RPMI8226 (cell line): ENCODE measurements at places on chromosomes 5 and 9.
A peak's percentile ranks its signal among the peaks of the same experiment; 100 is the strongest.

DNA sequence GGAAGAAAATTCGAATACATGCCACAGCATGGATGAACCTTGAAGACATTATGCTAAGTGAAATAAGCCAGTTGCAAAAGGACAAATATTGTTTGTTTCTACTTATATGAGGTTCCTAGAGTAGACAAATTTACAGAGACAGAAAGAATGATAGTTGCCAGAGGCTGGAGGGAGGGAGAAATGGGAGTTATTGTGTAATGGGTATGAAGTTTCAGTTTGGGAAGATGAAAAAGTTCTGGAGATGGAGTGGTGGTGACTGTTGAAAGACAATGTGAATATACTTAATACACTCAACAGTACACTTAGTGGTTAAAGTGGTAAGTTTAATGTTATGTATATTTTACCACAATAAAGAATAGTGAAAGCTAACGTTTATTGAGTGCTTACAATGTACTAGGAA, 99.6 kb upstream of the SLC44A1 start:
- DNase-seq = no peak

- DNase-seq = no peak
These were observed 202.8 kb downstream of the MLLT3 start for GRCh38 chr9:20419533-20419932.

DNA sequence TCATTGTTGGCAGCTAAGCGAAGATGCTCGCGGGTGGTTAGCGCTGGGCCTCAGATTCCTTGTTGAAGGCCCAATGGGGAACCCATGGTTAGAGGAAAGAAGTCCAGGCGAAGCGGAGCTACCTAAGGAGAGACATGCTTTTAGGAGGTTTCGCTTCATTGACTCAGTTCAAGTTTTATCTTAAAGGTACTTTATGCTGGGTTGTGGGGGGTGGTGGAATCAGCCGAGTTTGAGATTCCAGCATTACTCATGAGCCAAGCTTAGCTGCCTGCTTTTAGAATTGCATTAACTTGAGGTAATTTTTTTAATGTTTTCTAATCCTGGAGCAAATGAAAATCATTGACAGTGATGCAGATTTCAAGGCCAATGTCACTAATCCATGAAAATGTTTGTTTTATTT, 16.1 kb downstream of the MEGF10 start:
- DNase-seq = no peak

GRCh38 chr5:22053195-22053594, 799.9 kb downstream of the CDH12 start:
- no peak for DNase-seq

- no peak for DNase-seq
These were observed 402.4 kb downstream of the AGTPBP1 start for GRCh38 chr9:85339338-85339737.

- DNase-seq = peak; percentile 89
These were observed 69.1 kb downstream of the ARRDC3 start for GRCh38 chr5:91313757-91314673.

- DNase-seq = no peak
These were observed 57.4 kb downstream of the GOLPH3 start for GRCh38 chr5:32116574-32117313.

- no peak for DNase-seq
These were observed 7.2 kb downstream of the GRHPR start for GRCh38 chr9:37429441-37430285.

- DNase-seq = no peak
These were observed 107.9 kb upstream of the DAP start for GRCh38 chr5:10868956-10869355.

DNA sequence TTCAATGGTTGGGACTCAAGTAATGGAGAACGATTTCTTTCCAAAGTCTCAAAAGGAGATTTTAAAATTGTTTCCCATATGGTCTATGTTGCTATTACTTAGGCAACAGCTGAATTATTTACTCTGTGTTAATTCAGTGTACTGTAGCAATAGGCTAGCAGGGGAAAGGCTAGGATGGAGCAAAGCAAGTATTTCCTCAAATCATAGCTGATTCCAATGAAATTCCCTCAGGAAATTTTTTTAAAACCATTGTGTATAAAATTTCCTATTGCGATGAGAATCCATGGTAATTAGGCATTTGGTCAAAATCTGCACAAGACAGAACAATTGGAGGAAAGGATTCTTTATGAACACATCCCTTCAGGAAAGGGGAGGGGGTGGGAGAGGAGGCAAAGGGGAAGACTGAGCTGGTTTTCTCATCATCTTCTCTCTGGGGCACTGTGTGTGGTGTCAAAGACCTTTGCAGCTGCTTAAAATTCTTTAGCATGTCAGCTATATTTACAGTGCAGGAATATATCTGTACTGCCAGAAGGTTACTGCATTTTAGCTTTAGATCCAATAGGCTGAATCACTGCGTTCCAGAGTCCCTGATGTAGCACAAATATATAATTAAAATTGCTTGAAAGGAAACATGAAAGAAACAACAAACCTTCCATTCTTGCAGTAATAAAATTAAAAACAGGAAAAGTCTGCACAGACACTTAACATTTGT, 95.3 kb downstream of the ZNF608 start:
- no peak for DNase-seq

DNA sequence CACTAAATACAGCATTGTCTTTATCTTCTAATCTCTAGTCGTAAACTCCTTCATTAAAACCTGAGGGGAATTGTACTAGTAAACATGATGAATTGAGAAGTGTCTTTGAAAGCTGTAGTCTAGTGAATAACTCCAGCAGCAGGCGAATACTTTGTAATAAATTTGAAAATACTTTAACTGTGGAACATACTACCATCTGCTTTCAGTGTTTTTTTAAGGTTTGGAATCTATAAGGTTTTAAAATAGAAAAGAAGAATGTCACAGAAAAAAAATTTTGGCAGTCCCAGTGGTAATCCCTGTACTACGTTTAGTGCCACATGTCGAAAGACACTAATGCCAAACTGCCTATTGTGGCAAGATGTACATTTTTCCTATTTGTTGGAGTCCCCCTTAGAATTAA, 379.0 kb upstream of the NUDT12 start:
- no peak for DNase-seq

DNA sequence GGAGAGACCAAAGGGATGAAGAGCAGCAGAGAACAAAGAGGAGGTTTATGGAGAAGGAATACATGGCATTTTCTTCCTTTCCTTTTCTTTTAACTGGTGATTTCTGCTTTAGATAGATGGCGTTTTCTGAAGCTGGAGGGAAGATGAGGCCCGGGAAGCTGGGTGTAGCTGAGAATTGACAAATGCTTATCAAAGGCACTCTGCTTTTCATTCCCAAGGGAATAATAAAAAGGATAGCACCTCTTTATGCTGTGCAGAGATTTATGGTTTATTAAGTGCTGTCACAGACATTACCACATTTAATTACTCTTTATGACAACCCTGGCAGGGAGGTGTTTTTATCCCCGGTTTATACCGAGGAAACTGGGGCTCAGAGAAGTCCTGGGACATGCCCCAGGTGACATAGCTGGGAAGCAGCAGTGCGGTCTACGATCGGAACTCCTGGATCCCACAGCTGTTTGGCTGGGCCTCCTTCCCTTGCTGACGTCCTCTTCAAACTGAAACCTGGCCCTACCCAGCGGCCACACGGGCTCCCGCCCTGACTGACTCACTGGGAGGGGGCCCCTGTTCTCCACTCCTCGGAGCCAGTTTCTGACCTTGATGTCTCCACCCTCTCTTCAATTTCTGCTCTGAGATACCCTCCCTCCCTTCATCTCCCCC, 8.2 kb upstream of the EPB41L4B start:
- DNase-seq = no peak

GRCh38 chr5:39190311-39191102, 28.9 kb downstream of the FYB1 start:
- DNase-seq = no peak

- no peak for DNase-seq
These were observed 140.6 kb downstream of the SLF1 start for GRCh38 chr5:94759022-94759421.

- DNase-seq = no peak
These were observed at the start of gene SGCD for GRCh38 chr5:156326718-156327259. Gene SGCD, plus strand, starts transcription at chr5:156327164.

GRCh38 chr5:179302499-179303185, 42.6 kb downstream of the ADAMTS2 start:
- DNase-seq = no peak

DNA sequence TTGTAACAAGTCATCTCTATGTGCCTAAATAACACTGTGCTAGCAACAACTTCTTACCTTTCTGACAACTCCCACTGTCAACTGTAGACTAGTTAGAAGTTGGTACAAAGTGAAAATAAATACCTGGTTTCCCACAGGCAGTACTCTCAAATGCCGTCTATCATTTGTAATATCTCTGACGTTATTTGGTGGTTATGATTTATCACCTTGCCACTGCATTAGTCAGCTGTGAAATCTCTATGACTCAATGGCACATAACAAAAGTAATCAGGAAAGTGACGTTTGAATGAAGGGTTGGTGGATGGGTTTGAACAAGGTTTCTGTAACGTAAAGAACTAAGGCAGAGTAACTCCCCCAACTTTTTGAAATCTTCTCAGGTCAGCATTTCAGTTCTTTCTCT, 592.3 kb downstream of the MAT2B start:
- DNase-seq = no peak

DNA sequence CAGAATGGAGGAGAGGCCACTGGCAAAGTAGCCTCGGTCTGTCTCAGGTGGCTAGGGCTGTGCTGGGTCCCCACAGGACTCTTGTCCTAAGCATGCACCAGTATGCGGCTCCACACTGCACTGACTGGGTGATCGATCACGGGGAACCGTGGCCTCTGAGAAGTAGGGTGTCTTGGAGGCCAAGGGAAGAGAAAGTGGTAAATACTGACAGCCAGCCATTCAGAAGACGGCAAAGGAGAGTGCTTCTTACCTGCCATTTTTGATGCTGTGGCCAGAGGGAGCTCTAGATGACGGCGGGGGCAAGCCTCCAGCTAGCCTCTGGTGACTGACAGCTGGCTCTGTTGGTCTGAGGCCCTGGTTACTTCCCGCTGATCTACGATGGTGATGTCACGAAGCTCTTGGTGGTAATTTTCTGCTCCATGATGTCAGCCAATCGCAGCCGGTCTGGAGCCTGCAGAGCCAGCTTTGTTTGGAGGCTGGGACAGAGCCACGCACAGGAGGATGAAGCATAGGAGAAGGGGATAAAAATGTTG, 40.4 kb upstream of the GADD45G start:
- peak; percentile 76 for DNase-seq

DNA sequence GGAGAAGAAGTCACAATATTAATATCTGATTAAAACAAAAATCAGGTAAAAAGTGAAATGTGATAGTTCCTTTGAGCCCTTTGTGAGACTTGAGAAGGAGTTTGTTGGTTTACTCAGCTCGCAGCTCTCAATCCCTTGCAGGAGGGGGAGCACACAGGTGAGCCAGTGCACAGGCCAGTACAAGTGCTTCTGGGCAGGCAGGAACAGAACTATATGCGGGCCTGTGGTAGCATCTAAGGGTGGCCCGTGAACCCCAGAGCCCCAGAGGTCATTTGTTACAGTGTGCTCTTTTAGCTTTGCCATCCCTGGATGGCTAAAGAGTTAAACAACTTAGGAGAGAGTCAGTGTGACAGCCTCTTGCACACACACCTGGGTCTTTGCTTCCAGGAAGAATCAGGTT, 215.3 kb upstream of the EDIL3 start:
- DNase-seq = no peak

GRCh38 chr5:67268231-67269021, 71.8 kb upstream of the CD180 start:
- DNase-seq = peak; percentile 70

DNA sequence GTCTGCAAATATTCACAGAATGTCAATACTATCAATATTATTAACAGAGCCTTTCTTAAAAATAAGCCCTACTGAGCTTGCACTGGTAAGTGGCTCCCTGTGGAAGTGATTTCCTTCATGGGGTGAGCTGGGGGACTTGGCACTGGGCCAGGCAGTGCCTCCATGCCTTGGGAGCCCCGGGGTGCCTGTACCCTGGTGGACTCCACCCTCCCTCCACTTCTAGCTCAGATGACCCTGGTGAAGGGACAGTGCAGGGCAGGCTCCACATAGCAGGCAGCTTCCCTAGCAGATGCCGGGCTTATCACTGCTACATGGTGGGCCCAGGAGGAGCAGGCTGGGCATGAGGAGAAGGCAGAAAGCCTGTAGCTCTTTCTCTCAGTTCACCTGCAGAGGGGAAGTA, 119.2 kb downstream of the DCP2 start:
- no peak for DNase-seq

GRCh38 chr5:131258733-131259132, 5.1 kb upstream of the CDC42SE2 start:
- no peak for DNase-seq

DNA sequence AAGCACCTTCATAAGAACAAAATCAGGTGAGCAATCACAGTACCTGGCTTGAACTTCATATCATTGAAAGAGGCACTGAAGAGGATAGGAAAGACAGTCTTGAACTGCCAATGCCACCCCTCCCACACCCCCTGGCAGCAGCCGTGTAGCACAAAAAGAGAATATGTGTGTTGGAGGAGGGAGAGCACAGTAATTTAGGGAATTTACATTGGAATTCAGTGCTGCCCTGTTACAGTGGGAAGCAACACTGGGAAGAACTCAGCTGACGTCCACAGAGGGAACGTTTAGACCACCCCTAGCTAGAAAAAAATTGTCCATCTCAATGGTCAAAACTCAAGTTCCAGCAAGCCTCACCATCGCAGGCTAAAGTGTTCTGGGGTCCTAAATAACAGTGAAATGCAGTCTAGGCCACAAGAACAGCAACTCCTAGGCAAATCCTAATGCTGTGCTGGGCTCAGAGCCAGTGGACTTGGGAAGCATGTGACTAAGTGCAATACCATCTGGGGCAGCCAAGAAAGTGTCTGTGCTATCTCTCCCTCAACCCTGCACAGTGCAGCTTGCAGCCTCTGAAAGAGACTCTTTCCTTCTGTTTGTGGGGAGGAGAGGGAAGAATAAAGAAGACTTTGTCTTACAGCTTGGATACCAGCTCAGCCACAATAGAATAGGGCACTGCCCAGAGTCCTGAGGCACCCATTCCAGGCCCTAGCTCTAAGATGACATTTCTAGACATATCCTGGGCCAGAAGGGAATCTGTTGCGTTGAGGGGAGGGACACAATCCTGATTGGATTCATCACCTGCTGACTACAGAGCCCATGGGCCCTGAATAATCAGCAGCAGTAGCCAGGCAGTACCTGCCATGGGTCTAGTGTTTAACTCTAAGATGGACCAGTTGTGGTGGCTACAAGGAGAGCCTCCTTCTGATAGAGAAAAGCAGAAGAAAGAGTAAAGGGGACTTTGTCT, 62.1 kb upstream of the VLDLR start:
- DNase-seq = no peak

GRCh38 chr9:124366476-124367220, 48.6 kb downstream of the PSMB7 start:
- DNase-seq = no peak

DNA sequence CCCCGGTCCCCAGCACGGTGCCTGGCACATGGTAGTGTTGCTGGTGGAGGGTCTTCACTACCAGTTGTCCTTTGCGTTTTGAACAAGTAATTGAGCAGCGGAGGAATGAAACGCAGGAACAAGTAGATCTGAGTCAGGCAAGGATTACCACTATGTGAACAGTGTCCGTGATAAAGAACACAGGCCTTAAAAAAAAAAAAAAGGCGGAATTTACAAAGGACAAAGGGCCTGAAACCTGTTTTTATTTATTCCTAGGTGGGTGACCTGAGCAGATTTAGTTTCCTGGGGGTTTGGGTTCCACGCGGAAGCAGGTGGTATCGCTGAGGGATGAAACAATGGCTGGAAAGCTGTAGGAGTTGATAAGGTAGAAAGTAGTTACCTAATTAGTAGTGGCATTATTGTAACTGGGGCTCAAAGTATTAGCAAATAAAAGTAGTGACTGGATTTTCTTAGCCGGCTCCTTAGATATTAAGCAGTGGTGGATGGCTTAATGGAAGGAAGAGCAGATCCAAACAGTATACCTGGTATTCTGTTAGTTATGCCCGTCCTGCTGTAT, 1.1 kb downstream of the RUSC2 start:
- no peak for DNase-seq
